ENCODE measurements at places on chromosomes 1 and 21.

DNA sequence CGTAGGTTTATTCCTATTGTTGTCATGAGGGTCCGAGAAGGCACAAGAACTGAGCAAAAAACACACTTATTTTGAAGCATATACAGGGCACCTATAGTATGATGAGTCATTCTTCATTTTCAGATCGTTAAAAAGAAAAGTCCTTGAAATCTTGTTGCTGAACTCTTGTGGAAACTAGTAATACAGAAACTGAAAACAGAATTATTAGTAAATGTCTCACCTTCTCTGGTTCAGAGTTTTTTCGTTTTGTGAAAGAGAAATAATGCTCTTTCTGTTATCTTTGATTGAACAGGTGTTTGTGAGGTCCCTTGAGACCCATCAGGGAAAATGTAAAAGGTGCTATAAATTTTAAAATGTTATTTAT, 102.0 kb upstream of the COA6 start:
- no peak for DNase-seq

DNA sequence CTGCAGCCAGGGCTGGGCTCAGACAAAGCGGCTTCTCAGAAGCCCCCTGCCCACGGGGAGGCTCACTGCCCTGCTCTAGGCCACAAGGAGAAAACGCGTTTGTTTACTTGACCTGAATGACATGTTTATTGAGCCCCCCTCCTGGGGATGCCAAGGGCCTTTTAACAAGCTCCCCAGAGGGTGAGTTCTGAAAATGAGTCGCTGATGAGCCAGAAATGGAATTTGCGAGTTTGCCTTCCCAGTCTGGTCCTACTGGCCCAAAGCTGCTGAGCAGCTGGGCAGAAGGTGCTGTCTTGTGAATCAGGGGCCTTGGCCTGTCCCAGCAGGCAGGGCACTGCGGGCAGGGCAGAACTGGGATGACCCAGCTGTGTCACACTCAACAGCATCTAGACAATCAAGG, 120.6 kb downstream of the SYF2 start:
- DNase-seq, result no peak

DNA sequence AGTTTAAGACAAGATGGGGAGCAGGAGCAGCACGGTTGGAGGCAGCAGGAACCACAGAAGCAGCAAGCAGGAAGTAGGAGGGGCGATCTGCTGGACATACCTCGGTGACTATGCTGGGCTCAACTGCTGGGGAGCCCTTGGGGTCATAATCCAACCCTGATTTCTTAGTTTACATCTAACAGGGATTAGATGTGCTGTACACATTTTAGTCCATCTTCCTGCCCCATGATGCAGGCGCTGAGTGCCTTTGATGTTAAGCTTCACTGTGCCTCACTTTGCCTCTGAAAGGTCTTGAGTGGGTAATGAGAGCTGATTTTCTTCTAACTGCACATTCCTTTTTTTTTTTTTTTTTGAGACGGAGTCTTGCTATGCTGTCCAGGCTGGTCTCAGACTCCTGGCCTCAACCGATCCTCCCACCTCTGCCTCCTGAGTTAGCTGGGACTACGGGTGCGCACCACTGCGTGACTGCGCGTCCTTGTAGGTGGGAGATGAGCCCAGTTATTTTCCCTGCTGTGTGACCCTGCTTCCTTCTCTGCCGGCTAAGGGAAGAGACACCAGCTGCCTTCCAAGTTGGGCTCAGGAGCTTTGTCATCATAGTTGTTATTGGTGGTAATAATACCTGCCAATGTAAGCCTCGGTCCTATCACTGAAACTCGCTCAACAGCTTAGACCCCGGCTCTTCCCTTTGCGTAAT, 1.1 kb upstream of the RCAN3 start:
- peak; percentile 44 for DNase-seq

- no peak for DNase-seq
These were observed 35.4 kb upstream of the DSCAM start for GRCh38 chr21:40882192-40882915.

- DNase-seq, result no peak
These were observed 17.7 kb downstream of the MORN1 start for GRCh38 chr1:2373551-2374251.

- no peak for DNase-seq
These were observed 25.4 kb downstream of the MX2 start for GRCh38 chr21:41387042-41387819.

GRCh38 chr1:97913506-97914139, 7.2 kb downstream of the DPYD start:
- no peak for DNase-seq

DNA sequence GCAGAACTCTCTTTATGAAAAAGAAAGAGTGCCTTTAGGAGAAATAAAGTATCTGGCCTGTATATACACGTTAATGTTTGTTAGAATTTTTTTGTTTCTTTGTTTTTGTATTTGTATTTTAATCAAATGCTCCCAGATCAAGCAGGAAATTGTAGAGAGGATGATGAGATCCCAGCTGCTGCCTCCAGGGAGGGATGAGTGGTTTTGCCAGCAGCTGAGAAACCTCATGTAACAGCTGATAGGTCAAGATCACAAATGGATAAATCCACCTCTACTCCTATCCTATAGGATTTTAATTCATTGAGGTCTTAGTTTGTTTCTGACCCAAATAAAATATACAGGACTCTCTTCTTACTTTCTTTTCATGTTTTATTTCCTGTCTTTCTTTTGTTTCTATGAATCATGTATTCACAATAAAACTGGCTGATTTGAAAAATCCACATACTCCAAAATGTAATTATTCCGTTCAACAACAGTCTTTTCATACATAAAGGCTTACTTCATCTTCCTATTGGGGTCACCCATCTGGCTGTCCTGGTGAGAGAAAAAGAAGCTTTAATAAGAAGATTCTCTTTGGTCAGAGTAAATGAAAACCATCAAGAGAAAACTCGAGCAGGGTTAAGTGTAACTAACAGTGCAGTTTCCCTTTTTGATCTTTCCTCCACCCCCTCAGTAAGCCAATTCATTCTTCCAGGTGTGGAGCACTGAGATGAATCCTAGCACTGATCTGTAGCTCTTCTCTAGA, 129.3 kb upstream of the PLPPR5 start:
- DNase-seq, result no peak

GRCh38 chr1:212608392-212608958, at the start of gene ATF3:
TSS of gene ATF3 (plus strand) at chr1:212608761. CDS start at chr1:212615022, 6,261 bp downstream.
- peak; percentile 100 for DNase-seq

- DNase-seq, result no peak
These were observed 84.6 kb upstream of the CASZ1 start for GRCh38 chr1:10881046-10881445.

- DNase-seq, result peak; percentile 62
These were observed 92.0 kb upstream of the RALGPS2 start for GRCh38 chr1:178633056-178633455.

DNA sequence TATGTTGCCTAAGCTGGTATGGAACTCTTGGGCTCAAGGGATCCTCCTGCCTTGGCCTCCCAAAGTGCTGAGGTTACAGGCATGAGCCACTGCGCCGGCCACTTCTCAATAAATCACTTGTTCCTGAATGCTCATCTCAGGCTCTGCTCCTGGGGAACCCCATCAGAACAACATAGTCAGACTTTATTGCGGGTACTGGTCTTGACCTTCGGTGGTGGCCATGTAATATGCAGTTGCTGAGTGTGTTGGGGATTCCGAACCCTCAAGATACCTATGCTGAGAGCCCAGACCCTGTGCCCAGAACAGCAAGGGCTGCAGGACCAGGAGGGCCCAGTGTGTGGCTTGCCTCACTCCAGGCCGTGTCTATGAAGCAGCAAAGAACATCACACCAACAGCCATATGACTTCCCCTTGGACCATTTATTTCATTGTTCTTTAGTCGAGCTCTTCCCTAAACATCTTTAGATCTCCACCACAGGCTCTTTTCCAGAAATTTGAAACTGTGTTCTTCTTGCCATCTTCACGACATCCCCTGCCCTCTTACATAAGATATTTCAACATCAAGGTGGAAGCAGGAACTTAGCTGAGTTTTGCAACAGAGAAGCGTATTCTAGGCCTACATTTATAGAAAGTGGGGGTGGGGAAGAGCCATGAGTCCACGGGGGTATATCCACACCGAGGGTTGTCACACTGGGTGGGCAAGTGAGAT, 12.7 kb upstream of the SDHB start:
- no peak for DNase-seq

GRCh38 chr1:167322483-167322882, 101.8 kb downstream of the POU2F1 start:
- DNase-seq, result no peak

GRCh38 chr21:34029743-34030528, 43.4 kb upstream of the MRPS6 start:
- DNase-seq, result peak; percentile 78

DNA sequence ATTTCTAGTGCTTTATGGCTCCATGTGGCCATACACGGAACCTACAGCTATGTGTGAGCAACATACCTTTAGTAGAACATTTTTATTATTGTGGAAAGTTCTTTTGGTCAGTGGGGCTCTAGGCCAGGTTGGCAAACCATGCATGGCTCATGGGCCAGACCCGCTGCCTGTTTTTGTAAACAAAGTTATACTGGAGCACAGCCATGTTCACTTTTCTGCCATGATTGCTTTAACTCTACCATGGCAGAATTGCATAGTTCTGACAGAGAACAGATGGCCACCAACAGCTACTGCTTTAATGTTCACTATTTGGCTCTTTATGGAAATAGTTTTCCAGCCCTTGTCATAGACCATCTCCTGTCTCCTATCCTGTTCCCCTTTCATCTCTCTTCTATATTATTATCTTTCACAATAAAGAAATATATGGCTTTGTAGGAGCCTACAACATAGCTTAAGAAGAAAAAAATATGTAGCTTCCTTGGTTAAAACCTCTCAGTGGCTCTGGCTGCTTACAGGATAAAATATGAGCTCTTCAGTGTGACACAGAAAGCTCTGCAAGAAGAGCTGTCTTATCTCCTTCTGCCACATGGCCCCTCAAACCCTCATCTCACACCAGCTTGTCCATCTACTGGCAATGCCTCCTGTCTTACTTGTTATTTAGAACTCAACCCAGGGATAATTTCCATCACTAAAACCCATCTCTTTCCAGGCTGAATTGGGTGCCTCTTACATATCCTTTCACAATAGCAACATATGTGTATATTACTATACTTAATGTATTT, 54.6 kb upstream of the RWDD3 start:
- DNase-seq, result peak; percentile 4

DNA sequence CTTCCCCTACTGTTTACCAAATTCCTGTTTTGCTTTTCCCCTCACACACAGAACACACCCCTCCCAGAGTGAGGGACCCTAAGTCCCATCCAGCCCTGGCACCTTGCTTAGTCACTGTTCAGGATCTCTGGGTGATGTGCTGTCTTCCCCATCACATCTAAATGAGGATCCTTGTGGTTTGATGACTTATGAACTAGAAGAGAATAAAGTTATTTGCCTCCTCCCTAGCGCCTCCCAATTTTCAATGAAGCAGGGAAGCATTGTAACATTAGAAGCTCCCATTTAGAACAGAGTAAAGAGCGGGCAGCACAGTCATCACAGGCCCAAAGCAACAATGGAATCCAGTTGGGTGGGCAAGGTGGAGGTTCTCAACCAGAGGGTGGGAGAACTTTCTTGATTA, 27.0 kb downstream of the DISC1 start:
- DNase-seq, result no peak

DNA sequence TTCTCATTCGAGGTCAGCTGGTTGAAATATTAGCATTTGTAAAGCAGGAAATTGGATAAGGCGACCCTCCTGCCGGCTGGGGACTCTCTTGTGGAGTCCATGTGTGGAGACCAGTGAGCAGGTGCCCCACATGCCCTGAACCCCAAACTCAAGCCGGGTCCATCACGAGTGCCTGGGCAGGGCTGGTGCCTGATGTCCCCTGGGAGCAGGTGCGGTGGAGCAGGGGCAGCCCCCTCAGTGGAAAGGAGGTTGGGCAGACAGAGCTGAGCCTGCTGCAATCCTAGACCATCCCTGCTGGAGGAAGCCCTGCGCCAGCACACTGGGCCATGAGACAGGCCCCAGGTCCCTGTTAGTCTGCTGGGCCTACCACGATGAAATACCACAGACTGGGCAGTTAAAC, 395.6 kb downstream of the NPHP4 start:
- no peak for DNase-seq

GRCh38 chr1:945688-946556, 13.1 kb downstream of the NOC2L start:
- no peak for DNase-seq

GRCh38 chr1:85602571-85602970, 22.0 kb downstream of the CCN1 start:
- no peak for DNase-seq

DNA sequence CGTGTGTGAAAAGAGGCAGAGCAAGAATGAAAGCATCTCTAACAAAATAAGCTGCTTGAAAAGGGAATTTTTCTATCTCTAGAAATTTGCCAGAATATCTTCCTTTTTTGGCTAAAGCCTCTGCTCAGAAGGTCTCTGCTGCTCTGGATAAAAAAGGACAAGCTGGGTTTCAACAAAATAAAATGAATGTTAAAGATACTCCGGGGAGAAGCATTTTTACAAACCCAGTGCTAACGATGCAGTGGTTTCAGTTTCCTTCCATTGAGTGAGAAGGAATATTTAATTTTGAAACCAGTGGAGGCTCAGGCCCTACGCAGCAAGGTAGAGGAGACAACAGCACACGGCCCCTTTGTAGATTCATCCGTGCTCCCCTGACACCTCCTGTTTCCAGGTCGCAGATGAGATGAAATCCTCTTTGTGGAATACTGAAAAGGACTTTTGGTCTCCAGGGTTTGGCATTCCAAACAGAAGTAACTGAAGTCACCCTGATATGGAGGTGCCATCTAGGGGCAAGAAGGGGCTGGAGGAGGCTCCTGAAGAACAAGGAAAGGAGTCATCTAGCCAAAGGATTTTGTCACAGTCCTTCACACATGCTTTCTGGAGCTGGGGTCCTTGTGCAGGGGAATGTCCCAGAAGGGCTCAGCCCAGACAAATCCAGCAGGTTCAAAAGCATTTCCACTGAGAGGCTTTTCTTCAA, 65.7 kb upstream of the SYT6 start:
- DNase-seq, result peak; percentile 6

DNA sequence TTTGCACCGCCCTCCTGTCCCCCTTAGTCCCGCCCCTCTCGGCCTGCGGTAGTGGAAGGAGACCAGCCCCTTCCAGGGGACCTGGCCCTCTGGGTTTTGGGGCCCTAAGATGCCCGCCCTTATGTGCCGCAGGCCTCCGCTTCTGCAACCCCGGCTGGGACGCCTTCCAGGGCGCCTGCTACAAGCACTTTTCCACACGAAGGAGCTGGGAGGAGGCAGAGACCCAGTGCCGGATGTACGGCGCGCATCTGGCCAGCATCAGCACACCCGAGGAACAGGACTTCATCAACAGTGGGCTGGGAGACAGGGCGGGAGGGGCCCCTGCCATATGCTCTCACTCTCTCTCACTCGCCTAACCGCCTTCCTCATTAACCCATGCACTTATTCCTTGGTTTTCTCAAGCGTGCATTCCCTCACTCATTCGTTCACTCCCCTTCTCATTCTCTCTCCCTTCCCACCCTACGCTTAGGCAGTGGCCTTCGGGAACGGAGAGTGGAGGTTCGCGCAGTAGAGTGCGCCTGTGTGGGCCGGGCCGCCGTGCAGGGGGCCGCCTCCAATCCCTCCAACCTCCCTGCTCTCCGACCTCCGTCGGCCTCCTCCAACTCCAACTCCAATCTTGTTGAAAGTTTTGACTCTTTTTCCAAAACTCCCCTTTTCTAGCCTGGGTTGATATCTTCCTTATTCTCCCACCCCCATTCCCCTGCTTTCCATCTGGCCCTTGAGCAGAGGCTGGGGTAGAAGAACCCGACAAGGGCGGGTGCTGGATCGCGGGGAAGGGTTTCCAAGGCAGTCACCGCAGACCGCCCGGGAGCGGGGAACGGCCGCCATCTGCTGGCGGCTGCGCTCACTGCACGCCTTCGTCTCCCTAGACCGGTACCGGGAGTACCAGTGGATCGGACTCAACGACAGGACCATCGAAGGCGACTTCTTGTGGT, 15.2 kb downstream of the BCAN start:
- DNase-seq, result peak; percentile 75
